ENCODE measurements at places on chromosomes 2 and 18. TPM values are rescaled to one million over a fixed set of nuclear protein-coding genes. Genes with fewer than 3 reads are reported as not detected.

DNA sequence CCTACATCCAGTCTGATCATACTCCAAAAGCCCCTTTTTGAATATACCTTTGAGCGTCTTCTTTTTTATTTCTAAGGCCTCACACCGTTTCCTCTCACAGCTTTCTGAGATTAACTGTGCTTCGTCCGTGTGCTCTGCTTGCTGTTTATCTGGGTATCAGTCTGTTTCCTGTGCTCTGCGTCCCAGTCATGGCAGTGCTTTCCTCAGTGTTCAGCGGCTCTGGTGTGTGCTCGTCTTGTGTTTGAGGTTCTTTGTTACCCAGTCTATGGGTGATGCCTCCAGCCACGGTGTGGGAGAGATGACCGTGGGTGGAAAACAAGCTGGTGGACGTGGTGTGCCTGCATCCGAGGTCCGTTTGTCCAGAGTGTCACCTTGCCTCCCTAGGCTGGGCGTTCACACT, 33.6 kb upstream of the BIN1 start:
- DNase-seq: no peak
- H3K36me3 ChIP-seq: no peaks in the 10 kb centered on the region
- H3K4me3 ChIP-seq: no peak overlapping the region
- H3K4me1 ChIP-seq: no peaks in the 10 kb centered on the region
- no peaks in the 10 kb centered on the region for H3K27me3 ChIP-seq

DNA sequence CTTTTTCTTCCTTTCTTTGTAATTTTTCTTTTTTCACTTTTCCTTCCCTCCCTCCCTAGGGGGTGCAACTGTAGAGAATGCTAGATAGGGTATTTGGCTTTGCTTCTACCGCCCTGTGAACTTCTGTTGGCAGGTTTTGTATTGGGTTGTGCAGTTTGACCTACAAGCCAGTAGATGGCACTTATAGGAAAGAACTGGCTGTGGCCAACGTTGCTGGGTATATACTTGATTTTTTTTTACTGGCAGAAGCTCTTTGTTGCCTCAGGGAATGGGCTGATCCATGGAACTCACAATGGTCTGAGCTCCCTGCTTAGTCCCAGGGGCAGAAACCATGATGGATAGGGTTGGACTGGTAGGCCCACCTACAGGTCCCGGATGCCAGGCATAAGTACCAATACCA, 1019.5 kb upstream of the LRRTM1 start:
- H3K36me3 ChIP-seq: no peaks in the 10 kb centered on the region
- no peak for DNase-seq
- no peak overlapping the region for H3K27ac ChIP-seq
- no peak overlapping the region for H3K4me3 ChIP-seq
- no peaks in the 10 kb centered on the region for H3K27me3 ChIP-seq
- no peaks in the 10 kb centered on the region for H3K4me1 ChIP-seq

DNA sequence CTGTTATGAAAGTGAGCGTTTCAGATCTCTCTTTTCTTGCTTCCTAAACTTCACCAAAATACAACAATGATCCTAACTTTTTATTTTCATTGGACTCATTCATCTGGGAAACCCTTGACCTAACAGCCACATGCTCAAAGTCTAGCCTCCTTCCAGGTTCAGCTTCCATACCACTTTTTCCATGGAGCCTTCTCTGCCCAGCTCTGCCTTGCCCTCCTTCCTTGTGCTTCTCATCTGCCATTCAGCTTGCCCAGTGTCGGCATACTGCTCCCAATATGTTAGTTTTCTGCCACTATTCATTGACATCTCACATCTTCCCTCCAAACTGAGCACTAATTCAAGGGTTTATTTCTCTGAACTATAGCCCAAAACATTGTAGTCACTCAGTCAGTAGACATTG, 214.7 kb downstream of the RAD51AP2 start:
- no peak overlapping the region for H3K4me3 ChIP-seq
- H3K27me3 ChIP-seq: no peaks in the 10 kb centered on the region
- H3K4me1 ChIP-seq: no peaks in the 10 kb centered on the region
- H3K36me3 ChIP-seq: no peaks in the 10 kb centered on the region

- DNase-seq: no peak
- no peaks in the 10 kb centered on the region for H3K36me3 ChIP-seq
- H3K4me3 ChIP-seq: no peak overlapping the region
- H3K4me1 ChIP-seq: no peaks in the 10 kb centered on the region
- no peaks in the 10 kb centered on the region for H3K27me3 ChIP-seq
Observed at GRCh38 chr2:213664817-213665216, 380.6 kb downstream of the SPAG16 start.

GRCh38 chr2:15841776-15842560, 98.4 kb upstream of the MYCN start:
- H3K27me3 ChIP-seq: no peaks in the 10 kb centered on the region
- H3K4me3 ChIP-seq: no peak overlapping the region
- DNase-seq: no peak
- no peak overlapping the region for H3K27ac ChIP-seq

DNA sequence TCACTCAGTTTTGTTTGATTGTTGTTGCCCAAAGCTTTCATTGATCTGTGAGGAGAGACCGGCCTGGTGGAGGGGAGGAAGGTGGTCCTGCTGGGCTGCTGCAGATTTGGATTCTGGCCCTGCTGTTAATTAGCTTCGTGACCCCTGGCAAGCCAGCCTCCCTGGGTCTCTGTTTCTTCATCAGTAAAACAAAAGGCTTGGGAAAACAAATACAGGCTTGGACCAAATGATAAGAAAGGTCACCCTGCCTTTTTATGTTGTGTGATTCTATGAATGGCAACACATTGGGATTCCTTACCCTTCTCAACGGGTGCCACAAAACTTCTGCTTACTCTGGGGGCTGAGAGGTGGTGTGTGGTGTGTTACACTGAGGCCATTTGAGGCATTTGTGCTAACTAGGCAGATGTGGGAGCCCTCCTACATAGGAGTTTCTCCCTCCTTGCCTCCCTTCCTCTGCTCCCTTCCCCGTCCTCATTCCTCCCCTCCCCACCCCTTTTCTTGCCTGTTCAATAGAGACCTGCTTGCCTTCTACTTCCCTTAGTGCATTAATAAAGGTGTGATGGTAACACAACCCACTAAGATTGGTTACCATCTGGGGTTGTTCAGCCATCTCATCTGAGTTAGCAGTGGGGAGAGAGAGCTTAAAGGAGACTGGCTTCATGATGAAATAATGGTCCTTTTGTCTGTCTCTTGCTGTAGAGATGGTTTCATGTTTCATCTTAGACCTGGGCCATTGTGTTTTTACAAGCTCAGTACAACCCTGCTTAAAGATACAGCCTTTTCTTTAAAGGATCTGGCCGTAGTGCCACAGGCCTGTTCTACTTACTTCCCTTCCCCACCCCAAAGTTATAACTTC, 96.2 kb downstream of the TANC1 start:
- H3K36me3 ChIP-seq: no peaks in the 10 kb centered on the region
- peak overlapping the region; percentile 20 for H3K27ac ChIP-seq
- H3K4me3 ChIP-seq: no peak overlapping the region
- peaks cover 46% of the 10 kb centered on the region for H3K4me1 ChIP-seq

The RAB11FIP5 gene
- total RNA-seq: 38.7 TPM

The IL1F10 gene
- total RNA-seq: not detected
